ENCODE measurements at places on chromosomes 1 and 21.

DNA sequence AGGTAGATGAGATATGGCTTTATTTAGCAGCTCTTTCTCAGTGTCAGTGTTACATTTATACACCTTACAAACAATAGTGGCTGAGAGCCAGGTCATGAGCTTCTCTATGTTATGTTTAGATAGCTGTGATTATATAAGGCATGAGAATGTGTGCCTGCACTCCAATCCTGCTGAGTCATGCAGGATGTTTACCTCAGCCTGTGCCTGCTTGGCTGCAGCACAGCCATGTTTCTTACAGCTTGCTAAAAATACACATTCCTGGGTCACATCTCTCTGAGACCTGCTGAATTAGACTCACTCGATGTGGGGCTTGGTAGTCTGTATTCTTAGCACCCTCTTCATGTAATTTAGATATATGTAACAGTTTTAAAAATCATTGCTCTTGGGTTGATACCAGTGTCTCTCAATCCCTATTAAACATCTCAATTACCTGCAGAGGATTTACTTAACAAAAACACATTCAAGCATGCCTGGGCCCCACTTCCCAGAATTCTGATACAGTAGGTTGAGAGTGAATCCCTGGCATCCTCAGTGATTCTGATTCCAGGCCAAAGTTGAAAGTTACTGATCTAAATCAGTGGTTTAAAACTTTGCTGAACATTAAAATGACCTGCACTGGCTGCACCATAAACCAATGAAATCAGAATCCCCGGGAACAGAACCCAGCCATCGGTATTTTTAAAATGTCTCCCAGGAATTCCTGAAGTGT lies 107.5 kb downstream of the GDAP2 start:
- DNase-seq: peak; percentile 63

DNA sequence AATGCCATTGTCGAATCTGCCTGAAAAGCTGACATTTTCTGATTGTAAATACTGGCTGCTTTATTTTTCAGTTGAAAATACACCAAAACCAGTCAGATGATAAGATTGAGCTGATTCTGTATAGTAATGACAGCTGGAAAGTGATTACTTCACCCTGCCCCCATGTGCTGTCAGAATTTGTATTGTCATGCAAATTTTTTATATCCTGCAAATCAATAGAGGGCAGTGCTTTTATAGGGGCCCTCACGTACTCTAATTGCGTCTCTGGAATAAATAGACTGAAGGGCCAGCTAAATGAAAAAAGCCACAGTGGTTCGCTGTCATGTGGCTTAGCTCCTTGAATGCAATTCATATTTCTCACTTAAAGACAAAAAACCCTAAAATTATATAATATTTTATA lies 208.6 kb downstream of the LHX8 start:
- no peak for DNase-seq

DNA sequence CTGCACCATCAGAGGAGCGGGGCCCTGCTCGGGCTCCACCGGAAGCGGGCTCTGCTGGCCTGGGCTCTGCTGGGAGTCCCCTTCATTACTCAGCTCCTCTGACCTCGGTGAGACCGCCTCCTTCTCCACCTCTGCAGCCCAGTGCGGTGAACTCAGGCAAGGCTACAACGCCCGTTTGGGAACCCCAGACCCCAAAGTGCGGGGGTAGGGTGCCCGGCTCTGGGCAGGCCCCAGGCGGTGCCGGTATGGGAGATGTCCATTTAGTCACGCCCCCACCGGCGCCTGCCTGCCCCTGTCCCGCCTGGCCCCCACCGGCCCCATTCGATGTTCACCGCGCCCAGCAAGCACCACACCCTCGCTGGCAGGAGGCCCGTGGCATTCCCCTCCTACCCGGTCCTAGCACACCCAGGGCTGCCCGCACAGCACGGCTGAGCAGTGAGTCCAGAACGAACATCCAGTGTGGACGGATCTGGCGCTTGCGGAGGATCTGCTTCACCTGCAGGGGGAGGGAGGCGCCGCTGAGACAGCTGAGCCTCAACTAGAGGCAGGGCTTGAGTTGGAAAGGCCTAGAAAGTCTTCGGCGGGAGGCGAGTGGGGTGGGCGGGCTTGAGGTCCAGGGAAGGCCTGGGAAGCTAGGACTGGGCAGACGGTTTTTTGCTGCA lies 10.0 kb downstream of the MAP3K6 start:
- DNase-seq: no peak

- DNase-seq: peak; percentile 11
These were observed 67.2 kb downstream of the TTLL7 start for GRCh38 chr1:83931658-83932253.

DNA sequence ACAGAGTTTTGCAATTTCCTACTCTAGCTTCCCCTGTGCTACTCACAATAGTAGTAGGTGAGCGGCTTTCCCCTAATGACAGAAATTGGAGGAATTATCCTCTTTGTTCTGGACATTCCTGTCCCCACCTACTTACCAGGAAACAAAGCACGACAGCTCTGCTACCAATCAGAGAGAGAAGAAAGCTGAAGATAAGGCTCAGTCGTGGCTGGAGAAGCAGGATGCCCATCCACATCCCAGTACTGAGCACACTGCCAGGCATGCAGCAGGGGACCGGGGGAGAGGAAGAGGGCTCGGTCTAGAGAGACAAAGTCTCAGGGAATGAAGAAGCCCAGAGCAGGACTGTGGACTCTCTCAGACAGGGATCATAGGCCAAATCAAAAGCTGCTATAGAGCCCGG lies 134.1 kb upstream of the KRTAP19-8 start:
- DNase-seq: no peak

DNA sequence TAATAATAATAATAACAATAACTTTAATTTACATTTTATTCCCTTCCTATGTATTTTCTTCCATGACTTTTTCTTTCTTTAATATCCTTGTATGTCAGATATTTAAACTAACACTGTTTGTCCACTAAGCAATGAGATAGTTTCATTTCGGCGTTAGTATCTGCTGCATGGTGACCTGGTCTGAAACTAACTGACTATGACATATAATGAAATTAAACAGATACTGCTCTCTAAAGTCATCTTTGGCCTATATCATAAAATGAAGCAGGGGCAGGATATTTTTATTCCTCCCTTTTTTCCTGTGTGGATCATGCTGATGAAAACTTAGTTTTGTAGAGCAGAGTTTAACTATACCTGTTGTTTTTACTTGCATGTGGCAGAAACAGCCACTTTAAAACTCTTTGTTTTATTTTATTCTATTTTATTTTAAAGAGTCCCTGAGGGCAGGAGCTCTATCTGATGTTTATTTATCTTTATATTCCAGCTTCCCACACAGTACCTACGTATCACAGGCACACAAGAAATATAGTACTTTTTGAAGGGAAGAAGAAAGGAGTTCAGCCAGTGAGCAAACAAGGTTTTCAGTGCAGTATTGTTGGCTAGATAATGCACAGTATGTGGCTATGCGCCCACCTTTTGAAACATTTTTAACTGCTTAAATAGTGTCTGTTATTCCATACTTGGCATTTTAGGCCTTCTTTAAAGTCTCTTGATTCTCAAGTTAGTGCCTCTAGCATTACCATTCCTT lies 165.6 kb downstream of the PHTF1 start:
- DNase-seq: no peak

DNA sequence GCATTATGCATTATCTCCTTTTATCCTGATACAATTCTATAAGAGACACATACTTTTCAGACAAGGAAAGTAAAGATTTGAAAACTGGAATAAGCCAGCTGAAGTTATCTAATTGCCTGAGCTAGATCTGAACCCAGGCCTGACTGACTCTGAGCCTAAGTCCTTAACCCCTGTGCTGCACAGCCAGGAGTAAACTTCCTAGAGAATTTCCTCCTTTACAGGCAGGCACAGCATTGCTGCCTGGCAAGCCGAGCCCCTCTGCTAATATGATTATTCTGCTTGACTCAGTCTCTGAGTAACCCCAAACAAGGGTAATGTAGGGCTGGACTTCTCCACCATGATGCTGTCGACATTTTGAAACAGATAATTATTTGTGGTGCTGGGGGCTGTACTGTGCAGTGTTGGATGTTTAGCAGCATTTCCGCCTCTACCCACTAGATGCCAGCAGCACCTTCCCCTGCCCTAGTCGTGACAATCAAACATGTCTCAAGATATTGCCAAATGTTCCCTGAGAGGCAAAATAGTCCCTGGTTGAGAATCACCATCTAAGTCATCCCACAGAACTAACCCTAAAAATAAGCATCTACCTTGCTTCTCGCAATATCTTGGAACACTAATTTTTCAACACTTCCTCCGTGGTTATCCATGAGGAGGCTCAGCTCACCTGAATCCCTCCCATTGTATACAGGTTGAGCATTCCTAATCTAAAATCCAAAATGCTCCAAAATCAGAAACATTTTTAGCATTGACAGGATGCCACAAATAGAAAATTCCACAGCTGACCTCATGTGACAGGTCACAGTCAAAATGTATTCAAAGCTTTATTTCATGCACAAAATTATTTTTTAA lies 18.5 kb downstream of the CAMK1G start:
- no peak for DNase-seq

GRCh38 chr1:239031310-239031709 lies 355.1 kb upstream of the CHRM3 start:
- DNase-seq: no peak

- no peak for DNase-seq
These were observed 78.9 kb upstream of the CAMK1G start for GRCh38 chr1:209504571-209504970.

DNA sequence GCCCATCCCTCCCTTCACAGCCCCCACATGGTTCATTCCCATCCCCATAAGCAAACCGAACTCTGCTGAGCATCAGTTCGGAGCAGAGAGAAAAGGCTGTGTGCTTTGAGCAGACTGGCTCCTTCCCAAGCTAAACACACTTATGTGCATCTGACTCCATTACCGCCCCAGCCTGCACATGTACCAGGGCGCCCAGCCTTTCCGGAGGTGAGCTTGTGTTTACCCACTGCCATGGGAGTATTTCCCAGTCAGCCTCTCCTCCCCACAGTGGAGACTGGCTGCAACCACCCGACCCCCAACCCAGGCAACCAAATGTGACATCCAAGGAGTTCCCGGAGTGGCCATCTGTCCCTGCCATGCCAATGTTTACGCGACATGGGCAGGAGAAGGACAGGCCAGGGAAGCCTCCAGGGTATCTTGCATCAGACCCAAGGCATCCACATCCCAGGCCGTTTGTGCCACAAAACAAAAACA lies 9.4 kb downstream of the TIAM1 start:
- no peak for DNase-seq

DNA sequence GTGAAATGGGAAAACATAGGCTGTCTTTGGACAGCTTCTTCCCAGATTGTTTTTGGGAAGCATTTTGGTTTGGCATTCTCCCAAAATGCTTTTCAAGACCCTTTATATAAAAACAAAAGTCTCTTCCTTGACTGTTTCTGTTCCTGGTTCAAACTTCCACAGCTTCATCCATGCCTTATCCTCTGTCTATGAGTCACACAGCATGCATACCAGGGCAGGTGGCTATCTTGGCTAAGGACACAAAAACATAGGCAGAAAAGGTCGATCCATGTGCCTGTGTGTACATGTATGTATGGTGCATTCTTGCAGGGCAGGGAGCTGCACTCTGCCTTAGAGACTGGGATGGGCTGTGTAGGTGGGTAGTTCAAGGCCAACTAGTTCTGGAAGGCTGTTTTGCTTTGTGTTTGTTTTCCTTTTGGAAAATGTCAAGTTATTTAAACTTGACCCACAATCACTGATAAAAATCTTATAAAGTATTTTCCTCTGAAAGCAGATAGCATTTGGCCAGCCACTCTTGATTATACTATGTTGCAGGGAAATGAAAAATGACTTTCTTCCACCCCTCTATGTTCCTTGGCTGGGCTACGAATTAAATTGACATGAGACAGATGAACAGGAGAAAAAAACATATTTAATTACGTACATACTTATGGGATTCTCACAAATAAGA lies 437.0 kb downstream of the SIPA1L2 start:
- DNase-seq: no peak

DNA sequence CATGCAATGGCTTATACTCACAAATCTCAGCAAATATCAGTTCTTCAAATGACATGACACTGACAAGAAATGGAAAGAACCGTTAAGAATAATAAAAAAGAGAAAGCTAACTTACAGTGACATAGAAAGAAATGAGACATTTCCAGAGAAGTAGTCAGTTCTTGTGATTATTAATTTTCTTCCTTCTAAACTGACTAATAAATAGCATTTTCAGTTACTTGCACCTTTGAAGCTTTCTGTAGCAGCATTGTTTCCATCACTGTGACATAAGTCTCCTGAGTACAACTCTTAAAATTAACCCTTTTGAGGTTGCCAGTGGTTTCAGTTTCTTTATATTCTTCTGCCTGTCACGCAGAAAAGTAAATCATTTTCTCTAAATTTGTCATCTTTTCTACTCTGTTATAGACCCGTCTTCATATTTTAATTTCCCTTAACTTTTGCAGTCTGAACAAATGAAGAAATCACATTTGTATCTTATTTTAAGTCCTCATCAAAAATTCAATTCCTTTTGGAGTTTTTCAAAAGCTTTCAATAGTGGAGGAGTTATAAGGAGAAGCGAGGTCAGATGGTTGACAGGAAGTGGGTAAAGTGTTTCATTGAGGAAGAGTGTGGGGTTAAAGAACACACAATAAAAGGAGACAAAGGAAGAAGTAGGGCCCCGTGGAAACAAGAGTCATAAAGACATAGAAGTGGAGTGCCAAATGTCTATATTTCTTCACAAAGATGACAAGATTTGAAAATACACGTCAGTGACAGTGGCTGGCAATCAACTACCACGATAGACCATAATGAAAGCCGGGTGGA lies 57.9 kb upstream of the S1PR1 start:
- no peak for DNase-seq

- DNase-seq: no peak
These were observed 17.9 kb downstream of the TMEM200B start for GRCh38 chr1:29105822-29106221.

GRCh38 chr1:236699366-236699765 lies 13.1 kb downstream of the ACTN2 start:
- DNase-seq: no peak

DNA sequence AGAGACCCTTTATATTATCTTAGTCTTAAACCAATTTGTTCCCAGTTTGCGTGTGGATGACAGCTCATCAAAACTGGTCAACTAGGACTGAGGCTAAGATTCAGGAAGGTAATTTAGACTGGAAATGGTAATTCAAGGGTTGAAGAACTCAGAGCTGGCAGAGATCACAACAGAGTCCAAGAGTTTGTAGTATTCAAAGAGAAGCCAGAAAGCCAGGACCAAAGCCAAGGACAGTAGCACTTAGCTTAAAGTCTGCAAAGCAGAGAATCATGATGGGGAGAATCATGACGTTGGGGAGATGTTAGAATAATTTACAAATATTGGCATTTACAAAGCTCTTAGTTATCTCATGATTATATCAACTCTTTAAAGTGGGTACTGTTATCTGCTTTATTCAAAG lies 32.6 kb downstream of the RNF11 start:
- no peak for DNase-seq

DNA sequence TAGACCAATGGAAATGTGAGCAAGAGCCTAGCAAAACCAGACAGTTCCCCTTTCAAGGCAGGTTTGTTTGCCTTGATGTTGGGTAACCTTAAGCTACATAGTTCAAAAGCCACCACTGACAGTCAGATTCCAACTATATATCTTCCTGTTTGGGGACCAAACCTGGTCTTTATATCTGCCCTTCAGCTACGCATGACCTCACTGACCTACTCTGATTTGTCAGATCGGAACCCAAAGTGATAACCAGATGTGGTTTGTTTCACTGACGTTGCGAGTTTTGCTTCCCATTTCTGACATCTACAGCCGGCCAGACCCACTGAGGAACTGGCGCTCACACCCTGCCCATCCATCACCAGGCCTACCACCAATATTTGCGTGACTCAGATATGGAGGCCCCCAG lies 361.1 kb upstream of the CHRM3 start:
- no peak for DNase-seq

GRCh38 chr1:199403531-199404116 lies 623.9 kb upstream of the NR5A2 start:
- DNase-seq: peak; percentile 66

- DNase-seq: no peak
These were observed 81.6 kb upstream of the LRRC8D start for GRCh38 chr1:89739013-89739843.
